ENCODE measurements at places on chromosomes 6 and 20.

- DNase-seq: no peak
These were observed 6.0 kb upstream of the SMIM28 start for GRCh38 chr6:138371720-138372119.

DNA sequence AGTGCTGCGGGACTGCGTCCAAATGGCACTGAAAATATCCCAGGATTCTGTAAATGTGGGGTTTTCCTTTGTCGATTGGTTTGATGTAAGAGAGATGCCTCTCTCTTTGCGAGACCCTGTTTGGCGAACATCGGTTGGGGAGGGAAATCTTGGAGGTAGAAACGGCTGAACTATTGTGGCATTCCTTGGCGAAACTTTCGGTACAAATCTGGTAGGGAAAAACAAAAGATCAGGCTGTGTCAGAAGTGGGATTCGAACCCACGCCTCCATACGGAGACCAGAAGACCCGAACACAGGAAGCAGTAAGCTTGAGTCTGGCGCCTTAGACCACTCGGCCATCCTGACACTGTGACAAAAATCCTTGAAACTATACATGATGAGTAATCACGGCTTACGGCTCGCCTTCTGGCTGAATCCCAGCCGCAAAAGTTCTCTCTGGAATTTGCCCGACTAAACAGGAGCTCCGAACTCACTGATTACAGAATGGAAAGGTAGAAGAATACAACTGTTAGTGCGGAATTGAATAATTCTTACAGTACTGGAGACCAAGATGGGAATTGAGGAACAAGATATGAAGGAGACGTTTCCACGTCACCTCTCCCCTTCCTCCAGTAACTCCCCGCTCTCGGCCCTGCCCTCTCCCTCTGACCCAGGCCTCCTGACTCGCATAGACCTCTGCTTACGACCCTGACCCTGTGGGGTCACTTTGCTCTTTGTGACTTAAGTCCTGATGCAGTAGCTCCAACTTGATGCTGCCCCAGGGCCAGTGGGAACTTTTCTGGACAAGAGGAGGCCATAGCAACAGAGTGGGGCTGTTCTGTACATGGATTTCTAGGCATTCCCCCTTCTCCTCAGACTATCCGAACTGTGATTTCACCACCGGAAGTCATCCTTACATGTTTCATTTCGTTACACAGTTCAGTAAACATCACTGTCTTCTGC is 132.8 kb upstream of the ZNF184 start:
- peak; percentile 85 for DNase-seq

- no peak for DNase-seq
These were observed 5.1 kb downstream of the RALGAPB start for GRCh38 chr20:38477747-38478146.

- DNase-seq: no peak
These were observed 69.4 kb downstream of the NRN1 start for GRCh38 chr6:5937169-5937909.

DNA sequence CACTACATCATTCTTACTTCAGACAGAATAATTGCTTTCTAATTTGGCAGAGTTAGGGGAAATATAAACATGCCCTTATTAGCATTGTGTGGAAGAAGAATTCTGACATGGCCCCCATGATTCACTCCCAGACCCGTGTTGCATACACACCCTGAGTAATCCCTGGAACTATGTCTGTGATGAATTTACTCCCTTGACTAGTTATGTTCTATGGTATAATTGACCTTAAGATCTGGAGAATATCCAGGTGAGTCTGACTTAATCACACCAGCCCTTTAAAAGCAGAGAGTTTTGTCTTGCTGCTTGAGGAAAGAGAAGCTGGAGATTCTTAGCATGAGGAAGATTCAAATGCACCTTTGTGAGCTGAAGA is 262.9 kb downstream of the SOX4 start:
- DNase-seq: no peak

DNA sequence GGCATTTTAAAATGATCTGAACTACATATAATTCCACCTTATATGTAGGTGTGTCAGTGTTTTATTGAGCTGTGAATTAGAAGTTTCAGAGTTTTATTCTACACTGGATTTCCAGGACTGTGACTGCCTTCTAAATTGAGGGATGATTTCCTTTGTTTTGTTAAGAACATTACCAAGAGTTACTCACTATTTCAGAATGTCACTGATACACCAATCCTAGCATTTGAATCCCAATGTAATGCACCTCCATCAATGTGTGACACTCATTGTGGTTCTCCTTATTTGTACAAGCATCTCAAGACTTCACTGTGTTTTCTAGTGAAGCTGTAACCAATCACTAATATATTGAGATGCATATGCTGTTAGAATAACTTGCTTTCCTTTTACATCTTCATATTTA is 86.8 kb downstream of the PLCB1 start:
- DNase-seq: peak; percentile 64

DNA sequence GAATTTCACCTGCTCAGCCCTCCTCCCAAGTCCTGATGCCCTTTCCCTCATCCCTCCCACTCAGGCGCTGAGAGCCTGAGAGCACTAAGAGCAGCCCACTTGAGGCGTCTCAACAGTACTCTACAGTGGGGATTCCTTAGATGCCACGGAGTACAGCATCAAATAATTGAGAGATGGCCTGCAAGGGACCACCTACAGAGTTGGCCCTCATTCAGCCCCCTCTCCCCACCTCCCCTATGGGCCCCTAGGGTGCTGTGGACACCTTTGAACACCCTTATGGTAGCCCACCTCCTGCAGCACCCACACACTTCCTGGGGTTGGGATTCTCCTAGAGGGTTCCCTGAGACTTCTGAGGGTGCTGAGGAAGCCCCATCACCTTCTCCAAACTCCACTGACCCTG is 37.1 kb upstream of the SIRPG start:
- DNase-seq: no peak

Data from HS-27A (cell line).